Cardiac septum (tissue), 1 donor: ENCODE measurements at places on chromosomes 1 and 21. TPM values are rescaled to one million over a fixed set of nuclear protein-coding genes. Genes with fewer than 3 reads are reported as not detected.

- no peak for DNase-seq
Measured at GRCh38 chr1:54122135-54122751, 30.6 kb downstream of the CDCP2 start.

DNA sequence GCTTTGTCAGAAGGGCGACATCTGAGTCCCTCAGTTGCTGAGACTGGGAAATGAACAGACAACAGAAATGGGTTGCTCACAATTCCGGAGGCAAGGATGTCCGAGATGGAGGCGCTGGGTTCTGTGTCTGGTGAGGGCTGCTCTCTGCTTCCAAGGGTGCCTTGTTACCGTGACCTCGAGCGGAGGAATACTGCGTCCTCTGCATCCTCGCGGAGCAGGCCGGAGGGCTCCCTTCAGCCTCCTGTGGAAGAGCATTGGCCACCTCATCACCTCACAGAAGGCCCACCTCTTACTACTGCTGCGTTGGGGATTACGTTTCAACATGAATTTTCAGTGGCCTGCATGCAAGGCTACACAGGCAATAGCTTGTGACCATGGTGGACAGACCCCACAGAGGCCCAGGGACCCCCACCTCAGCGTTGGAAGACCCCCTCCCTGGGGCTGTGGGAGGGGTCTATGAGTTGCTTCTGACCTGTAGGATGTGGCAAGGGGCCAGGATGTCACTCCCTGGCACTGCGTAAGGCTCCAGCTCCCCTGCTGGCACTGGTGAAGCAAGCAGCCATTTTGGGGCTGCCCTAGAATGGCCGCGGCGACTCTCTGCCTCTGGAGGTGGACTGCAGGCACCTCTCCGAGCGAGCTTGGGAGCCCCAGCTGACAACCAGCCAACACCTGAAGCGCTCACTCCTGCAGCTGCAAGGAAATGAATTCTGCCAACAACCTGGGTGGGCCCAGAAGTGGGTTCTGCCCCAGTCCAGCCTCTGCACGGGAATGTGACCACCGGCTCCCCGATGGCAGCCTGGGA is 36.3 kb upstream of the COL6A1 start:
- DNase-seq, result no peak

Gene FCRL5
- total RNA-seq, result 0.30 TPM

- peak; percentile 60 for DNase-seq
Measured at GRCh38 chr1:112711670-112712069, 3.5 kb downstream of the PPM1J start.

- DNase-seq, result no peak
Measured at GRCh38 chr1:58745117-58745516, 38.7 kb downstream of the JUN start.

GRCh38 chr1:220012259-220012658 is 34.0 kb downstream of the EPRS1 start:
- no peak for DNase-seq

Gene DMBX1
- not detected for total RNA-seq

DNA sequence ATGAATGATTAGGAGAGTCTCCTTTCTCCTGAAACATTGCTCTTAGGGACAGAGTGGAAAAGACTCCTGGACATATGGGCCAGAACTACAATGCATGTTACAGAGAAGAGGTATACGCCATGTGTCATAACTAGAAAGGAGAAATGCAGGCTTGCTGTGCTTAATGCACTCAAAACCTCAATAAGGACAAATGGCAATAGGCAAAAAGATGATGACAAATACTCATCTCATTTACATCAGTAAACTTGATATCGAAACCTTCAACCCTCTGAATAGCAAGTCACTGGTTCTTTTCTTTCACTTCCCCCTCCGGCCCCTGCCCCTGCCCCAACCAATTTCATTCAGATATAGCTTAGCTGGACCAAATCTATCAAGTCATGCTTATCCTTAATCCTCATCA is 1.9 kb upstream of the GPR88 start:
- no peak for DNase-seq

DNA sequence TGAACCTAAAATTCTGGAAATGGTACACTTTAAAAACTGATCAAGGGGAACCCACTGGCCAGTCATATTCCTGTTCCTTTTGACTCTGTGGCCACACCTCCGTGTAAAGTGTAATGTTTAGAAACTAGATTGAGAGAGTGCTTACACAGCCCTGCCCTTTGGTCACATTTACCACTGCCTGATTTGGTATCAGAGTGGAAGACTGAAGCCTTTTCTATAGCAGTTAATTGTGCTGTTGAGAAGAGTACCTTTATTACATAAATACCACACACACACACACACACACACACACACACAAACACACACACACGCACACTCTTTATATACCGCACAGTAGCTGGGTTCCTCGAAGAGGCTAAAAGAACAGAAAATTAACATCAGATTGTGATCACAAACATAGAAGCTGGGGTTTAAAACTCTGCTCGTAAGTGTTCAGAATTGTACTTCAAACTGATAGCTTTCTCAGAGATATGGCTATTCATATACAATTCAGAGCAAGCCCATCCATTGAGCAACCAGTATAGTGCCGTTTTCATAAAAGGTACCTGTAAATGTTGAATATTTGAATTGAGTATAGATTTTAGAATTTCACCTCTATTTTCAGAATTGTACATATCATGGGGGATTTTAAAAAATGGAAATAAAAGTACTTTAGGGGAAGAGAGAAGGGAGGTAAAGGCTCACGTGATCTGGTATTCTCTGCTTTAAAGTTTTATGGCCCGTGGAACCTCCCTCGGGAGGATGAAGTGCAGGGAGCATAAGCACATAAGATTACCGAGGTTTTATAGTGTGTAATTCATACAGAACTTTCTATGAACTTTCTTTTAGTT is 37.5 kb downstream of the CAMTA1 start:
- no peak for DNase-seq

DNA sequence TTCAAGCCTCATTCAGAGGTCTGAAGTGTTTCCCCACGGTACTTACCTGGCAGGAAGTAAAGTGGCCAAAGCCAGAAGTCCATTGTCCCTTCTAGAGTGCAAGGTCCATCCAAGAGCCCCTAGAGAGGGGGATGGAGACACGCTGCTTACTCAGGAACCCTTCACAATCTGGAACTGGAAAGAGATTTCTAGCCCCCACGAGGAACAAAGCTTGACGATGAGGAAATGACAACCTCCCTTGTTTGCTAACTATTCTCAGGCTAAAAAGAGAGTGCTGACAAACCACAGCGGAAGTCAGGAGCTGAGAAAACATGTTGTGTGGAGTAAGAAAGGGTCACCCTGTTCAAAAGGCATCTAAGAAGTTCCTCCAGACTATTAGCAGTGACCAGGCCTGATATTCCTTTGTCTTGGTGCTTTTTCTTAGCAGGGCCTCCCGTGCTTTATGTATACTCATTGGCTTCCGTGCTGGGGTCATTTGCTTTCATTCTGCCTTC is at the start of gene FCMR:
FCMR (minus strand) TSS at position 170 of the 494 bp plus-strand sequence; CDS start at position 83, 87 bp downstream.
- no peak for DNase-seq

Gene PIAS3
- total RNA-seq, result 19.7 TPM

DNA sequence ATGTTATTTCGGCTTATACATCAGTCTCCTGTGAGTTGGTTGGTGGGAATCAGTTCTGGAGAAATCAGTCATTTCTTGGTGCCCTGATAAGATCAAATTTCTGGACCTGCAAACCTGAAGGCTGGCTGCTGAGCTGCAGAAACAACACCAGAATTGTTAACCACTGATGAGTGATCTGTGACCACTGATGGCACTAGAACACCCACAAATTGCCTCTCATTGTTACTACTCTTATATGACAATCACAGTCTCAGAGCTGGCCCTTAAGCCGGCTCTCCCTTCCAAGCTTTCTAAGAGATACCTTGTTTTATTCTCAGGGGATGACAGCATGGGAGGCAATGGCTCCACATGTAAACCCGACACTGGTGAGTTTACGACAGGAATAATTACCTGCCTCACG is 1.9 kb downstream of the C1orf162 start:
- DNase-seq, result no peak

GRCh38 chr1:151888972-151889570 is 20.2 kb downstream of the THEM4 start:
- DNase-seq, result no peak

DNA sequence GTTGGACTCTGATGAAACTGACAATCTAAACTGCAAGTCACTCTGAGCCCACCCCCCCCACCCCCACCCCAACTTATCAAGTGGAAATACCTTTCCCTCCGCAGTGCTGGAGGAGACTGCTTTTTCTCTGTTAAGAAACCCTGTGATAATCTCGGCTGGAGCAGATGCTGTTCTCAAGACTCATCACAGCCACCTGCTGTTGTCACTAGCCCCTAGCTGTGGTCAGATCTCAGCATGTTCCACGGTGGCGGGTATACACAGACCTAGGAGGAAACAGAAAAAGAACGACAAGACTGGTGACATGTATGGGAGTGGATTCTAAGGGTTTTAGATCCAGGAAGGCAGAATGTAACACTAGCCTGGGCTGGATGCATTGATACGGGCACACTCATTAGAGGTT is 2.3 kb downstream of the ACTL8 start:
- DNase-seq, result no peak

- no peak for DNase-seq
Measured at GRCh38 chr1:171550050-171550449, 64.7 kb downstream of the PRRC2C start.

DNA sequence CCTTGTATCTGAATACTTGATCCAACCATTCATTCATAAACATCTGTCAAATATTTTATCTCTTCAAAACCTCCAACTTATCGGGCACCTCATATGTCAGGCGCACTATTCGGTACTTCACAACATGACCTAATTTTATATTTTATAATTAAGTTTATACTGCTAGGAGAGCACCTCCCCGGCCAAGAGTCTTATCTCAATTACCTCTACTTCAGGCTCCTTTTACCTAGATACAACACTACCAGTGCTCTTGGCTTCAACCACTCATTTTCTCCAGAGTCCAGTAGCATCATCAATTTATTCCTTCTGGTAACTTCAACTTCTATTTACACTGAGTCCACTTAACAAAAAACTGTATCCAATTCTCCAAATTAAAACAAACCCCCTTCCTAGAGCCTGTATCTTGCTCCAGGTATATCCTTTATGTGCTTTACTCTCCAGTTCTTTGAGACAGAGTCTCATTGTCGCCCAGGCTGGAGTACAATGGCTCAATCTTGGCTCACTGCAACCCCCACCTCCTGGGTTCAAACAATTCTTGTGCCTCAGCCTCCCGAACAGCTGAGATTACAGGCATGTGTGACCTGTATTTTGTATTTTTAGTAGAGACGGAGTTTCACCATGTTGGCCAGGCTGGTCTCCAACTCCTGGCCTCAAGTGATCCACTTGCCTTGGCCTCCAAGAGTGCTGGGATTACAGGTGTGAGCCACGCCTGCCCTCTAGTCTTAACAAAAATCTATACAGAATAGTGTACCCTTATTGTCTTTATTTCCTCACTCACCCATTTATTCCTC is 18.8 kb downstream of the GPBP1L1 start:
- no peak for DNase-seq

- DNase-seq, result no peak
Measured at GRCh38 chr1:91787919-91788318, 98.0 kb downstream of the TGFBR3 start.

DNA sequence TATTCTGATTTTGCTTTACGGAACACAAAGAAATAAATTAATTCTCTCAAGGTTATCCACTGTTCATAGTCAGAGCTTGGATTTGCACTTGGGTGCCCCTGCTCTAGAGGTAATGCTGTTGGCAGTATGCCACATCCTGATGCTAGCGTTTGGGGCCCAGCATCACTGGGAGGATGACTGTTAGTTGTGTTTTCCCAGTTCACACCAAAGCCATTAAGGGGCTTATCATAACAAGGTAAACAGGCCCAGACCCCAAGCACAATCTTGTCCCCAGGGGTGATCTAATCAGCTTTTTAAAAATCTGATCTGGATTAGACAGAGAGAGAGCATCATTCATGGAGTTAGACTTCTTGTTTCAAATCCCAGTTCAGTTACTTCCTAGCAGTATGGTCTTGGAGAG is 60.2 kb upstream of the PBX1 start:
- no peak for DNase-seq

DNA sequence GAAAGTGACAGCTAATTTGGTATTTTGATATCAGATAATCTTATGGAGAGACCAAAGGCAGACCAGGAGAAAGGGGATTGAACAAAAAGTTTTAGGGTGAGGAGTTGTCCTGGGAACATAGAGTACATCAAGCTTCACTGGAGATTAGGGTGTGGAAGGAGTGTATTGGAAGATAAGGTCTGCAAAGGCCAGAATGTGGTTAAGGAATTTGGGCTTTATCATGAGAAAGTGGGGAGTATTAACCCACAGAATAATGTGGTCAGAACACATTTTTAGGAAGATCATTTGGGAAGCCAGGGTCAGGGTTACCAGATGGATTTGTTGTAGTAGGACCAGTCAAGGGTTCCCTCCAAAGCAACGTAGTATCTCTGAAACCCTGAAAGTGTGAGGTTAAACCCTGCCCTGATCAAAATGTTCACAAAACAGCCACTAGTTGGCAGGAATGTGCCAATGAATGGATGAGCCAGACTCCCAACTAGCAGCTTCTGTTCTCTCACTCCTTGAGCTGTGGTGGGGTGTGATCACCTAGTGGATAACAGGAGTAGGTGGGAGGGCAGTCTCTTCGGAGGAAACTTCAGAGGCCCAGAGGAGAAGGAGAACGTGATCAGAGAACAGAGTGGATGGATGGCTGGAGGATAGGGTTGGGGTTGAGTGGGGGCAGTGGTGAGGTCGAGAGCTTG is 35.8 kb downstream of the SLC2A1 start:
- no peak for DNase-seq

DNA sequence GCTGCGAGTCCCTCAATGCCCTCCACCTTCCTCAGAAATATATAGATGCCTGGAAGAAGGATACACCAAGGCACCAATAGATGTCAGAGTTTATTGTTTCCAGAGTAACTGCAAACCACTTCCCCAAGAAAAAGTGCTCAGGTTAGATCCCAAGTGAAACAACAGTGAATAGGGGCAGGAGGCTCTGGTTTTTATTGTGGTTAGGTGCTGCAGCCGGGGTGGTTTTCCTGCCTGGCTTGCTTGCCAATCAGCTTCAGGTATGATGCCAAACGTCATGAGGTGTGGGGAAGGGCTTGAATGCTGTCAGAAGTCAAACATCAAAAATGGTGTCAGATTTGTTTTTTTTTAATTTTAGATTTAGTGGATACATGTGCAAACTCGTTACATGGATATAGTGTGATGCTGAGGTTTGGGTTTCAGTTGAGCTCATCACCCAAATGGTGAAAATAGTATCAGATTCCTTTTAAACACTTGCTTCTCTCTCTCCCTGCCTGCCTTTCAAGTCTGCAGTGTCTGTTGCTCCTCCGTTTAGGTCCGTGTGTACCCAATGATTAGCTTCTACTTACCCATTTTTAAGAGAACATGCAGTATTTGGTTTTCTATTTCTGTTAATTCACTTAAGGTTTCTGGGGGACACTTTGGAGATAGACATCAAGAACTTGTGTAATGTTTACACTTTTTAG is 1317.0 kb downstream of the MRPL39 start:
- DNase-seq, result no peak
